ENCODE measurements at places on chromosomes 5 and 9. TPM values are rescaled to one million over a fixed set of nuclear protein-coding genes. Genes with fewer than 3 reads are reported as not detected.

- DNase-seq, result no peak
Measured at GRCh38 chr9:120905315-120906164, 21.1 kb downstream of the TRAF1 start.

GRCh38 chr5:81774374-81774773, 23.5 kb upstream of the SSBP2 start:
- no peak for DNase-seq

Gene GRK6
- 27.7 TPM for polyA plus RNA-seq

GRCh38 chr9:75545287-75545686, 345.2 kb upstream of the PCSK5 start:
- DNase-seq, result no peak

- no peak for DNase-seq
Measured at GRCh38 chr9:123749580-123750202, 180.2 kb downstream of the DENND1A start.

DNA sequence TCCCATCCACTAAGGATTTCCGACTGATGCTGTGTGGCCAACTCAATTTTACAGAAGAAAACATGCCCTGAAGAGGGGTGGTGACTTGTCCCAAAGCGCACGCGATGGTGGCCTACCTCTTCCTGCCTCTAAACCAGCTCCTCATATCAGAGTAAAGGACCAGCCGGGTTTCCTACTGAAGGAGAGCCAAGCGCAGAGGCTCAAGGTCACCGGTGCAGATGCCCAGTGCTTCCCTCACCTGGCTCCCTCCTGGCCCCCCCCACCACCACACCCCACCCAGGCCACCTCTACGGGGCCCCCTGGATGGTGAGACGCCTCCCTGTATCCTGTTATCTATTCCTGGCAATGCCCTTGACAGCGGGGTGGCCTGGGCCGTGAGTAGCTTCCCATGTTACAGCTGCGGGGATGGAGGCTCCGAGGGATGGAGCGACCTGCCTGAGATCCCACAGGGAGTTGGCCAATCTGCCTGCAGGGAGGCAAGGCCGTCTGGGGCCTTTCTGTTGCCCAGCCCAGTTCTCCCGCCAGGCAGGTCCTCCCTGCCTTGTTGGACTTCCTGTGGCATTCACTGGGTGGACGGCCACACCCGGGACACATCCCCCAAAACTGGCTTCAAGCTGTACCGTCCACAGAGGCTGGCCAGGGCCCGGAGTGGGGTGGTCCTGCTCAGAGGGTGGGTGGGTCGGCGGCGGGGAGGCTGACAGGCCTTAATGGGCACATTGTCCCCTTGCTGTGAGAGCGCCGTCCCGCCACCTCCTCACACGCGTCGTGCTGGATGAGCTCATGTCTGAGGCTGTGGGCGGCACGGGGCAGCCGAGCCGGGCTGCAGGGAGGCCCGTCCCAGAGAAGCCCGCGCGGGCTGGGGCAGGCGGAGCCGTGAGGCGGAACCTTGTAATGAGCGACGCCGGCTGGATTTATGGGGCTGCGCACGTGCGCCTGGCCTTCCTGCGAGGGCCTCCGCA, 72.5 kb downstream of the MACROH2A1 start:
- DNase-seq, result no peak

DNA sequence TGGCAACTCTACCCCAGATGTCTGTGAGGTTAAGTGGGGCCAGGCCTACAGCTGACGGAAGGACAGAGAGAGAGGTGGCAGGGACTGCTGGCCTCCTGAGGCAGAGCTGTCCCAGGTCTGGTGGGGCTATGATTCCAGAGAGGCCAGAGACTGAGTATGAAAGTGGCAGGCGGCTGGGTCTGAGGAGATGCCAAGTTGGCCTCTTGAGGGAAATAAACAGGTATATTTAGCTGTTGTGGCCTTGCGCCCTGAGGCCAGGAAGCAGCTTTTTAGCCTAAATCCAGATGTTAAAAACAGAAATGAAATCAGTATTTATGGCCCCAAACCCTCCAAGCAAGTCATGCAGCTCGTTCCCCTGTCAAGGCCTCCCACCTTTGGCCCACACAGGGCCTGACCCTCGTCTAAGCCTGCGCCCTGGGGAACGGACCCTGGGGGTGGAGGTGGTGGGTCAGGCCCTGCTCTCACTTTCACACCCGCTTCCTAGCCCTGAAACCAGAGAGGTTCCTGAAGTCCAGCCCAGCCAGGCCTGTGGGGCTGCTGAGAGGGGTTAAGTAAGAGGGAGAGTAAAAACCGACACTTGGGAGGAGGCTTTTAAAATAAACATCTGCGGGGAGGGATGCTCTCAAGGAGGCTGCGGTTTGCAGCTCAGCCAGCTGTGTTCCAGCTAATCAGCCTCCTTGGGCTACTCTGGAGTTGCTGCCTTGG, 18.7 kb downstream of the PCDHGC5 start:
- no peak for DNase-seq

GRCh38 chr9:105694190-105694847, at the start of gene TMEM38B:
TMEM38B (plus strand) TSS chr9:105694541; CDS start chr9:105694661, 120 bp downstream.
- DNase-seq, result peak; percentile 85

GRCh38 chr5:137581776-137582175, 82.7 kb upstream of the SPOCK1 start:
- DNase-seq, result no peak

- no peak for DNase-seq
Measured at GRCh38 chr5:176943816-176944215, 44.7 kb upstream of the HK3 start.

- DNase-seq, result no peak
Measured at GRCh38 chr9:91421971-91422757, 1.5 kb downstream of the NFIL3 start.

GRCh38 chr9:127528422-127529251, 77.3 kb downstream of the LRSAM1 start:
- DNase-seq, result no peak

Gene LCN2
- polyA plus RNA-seq, result 1.4 TPM

DNA sequence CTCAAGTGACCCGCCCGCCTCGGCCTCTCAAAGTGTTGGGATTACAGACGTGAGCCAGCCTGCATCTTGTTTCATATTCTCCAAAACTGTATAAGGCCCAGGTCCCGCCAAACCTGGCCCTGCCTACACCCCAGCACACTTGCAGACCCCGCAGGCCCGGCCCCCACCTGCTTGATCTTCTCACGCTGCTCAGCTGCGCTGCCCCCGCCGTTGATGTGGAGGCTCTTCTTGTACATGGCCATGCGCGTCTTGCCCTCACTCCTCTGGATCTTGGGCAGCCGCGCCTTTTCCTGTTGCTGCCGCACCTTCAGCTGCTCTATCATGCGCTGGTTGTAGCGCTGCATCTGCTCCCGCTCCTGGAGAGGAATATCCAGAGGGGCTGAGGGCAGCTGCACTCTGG, 49.0 kb upstream of the FBXW11 start:
- no peak for DNase-seq

GRCh38 chr5:32076699-32077695, 97.1 kb downstream of the GOLPH3 start:
- DNase-seq, result peak; percentile 56

DNA sequence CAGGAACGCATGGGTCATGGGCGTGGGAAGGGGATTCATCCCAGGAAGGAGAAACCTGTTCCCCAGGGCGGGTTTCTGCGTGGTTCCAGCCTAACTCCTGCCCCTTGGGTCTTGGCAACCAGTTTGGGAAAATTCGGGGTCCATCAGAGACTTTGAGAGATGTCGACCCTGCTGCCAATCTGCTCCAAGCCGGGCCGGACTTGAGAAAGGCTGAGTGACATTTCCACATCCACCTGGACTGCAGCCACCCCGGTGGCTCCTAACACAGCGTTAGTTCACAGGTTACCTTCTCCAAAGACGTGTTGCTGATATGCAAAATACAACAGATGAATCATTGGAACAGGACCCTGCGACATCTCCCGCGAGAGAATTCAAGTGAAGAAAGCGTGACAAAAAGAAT, 627.2 kb downstream of the IRX1 start:
- no peak for DNase-seq

DNA sequence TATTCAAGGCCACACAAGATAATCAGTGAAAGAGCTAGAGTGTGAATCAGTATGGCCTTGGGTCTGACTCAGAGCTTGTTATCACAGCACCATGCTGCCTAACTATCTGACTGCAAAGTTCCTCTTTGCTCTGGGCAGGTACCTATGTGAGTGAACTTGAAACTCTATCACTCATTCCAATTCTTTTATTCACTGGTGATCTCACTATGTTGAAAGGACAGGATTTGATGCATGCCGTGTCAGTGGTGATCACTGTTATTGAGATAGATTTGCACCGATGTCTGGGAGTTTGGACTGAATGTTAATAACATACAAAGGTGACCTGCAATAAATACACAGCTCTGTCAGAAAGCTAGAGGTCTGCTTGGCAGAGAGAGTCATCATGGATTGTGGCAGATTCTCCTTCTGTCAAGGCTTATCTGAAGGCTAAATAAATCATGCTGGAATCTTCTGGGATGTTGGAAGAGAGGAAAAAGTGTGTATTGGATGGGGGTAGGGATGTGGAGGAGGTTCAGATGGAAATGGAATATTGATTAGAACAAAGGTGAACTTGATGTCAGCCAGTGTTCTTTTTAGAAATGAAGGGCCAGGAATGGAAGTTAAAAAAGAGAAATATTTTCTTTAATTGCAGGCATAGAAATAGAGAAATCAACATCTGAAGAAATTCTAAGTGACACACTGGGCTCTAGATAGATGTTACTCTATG, 91.8 kb upstream of the TNC start:
- no peak for DNase-seq

GRCh38 chr9:130177898-130178805, 5.9 kb downstream of the NCS1 start:
- DNase-seq, result no peak

Gene FGD3
- polyA plus RNA-seq, result 10.3 TPM

Gene ZNF367
- 10.6 TPM for polyA plus RNA-seq

Gene PCDHB4
- polyA plus RNA-seq, result 3.0 TPM

Gene TLN1
- polyA plus RNA-seq, result 198 TPM

- DNase-seq, result no peak
Measured at GRCh38 chr5:109558952-109559351, 130.8 kb upstream of the MAN2A1 start.

GRCh38 chr9:135418161-135418560, 61.4 kb upstream of the PPP1R26 start:
- DNase-seq, result no peak

Gene PCDHB7
- polyA plus RNA-seq, result 3.9 TPM

Gene TAF11L14
- not detected for polyA plus RNA-seq

Gene TAL2
- 0.76 TPM for polyA plus RNA-seq

GRCh38 chr5:111254613-111255012, 30.4 kb downstream of the CAMK4 start:
- no peak for DNase-seq

DNA sequence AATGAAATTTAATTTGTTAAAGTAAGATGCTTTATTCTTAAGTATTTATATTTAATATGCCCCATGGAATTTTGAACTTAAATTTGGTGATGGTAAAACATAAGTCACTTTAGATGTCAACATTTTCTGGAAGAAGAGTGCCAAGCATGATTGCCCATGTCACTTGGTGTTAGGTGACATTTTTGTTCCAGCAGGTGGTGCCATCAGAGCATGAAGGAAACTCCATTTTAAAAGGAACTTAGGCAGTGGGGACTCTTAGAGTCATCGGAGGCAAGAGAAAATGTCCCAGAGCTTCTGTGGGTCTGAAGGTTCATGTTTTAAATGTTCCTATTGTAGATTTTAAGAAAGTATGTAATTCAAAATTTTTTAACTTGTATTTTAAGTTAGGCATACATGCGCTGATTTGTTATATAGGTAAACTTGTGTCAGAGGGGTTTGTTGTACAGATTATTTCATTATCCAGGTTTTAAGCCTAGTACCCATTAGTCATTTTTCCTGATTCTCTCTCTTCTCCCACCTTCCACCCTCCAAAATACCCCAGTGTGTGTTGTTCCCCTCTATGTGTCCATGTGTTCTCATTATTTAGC, 789.3 kb downstream of the SEMA5A start:
- no peak for DNase-seq

GRCh38 chr9:124450931-124451661, 845 bp downstream of the ADGRD2 start:
- no peak for DNase-seq

Data from right lung (tissue), 10 donors.